ENCODE measurements at places on chromosomes 6 and 20.

DNA sequence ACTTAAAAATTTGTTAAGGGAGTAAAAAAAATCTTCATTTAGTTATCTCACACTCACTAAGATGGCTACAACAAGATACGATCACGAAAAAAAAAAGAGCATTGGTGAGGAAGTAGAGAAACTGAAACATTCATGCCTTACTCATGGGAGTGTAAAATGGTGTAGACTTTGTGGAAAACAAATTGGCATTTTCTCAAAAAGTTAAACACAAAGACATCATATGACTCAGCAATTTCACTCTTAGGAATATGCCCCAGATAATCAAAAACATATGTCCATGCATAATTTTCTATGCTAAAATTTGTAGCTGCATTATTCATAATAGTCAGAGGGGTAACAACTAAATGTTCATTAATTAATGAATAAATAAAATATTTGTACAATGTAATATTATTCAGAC, 120.9 kb upstream of the IRAK1BP1 start:
- H3K27ac ChIP-seq = no peak overlapping the region
- DNase-seq = no peak
- no peak overlapping the region for H3K4me3 ChIP-seq

DNA sequence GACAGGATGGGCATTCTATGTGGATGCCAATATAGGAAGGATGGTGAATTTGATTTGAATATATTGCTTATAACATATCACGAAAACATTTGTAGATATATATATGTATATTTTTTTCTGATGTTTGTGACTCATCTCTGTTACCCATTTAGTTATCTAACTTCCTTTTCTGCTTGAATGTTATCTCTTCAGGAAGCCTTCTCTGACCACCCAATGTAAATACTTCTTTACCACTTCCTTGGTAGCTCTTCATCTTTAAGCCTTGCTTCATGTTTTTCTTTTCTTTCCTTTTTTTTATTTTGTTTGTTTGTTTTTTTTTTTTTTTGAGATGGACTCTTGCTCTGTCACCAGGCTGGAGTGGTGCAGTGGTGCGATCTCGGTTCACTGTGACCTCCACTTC, 260.5 kb upstream of the EPHA7 start:
- no peak for DNase-seq
- no peak overlapping the region for H3K27ac ChIP-seq
- H3K36me3 ChIP-seq = no peaks in the 10 kb centered on the region

- H3K4me3 ChIP-seq = no peak overlapping the region
- H3K27ac ChIP-seq = no peak overlapping the region
- H3K27me3 ChIP-seq = no peaks in the 10 kb centered on the region
- no peaks in the 10 kb centered on the region for H3K36me3 ChIP-seq
Observed at GRCh38 chr6:80967609-80968008, 784.9 kb downstream of the TENT5A start.

DNA sequence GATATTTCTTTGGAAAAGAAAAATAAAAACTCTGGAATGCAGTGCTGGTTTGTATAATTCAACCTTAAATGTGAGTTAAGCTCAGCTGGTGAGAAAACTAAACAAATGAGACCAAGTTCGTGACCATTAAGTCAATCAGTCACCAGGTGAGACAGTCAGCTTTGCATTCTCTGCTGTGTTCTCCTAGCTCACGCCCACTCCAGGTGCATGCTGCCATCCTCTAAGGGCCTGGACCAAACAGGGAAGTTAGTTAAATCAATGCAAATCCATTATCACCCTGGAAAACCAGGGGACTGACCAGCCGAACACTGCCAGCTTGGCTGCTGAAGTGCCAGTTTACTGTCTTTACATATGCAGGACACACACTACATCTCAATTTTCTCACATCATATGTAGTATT, 7.2 kb downstream of the TPBG start:
- H3K36me3 ChIP-seq = no peaks in the 10 kb centered on the region
- DNase-seq = no peak
- no peak overlapping the region for H3K27ac ChIP-seq
- no peak overlapping the region for H3K4me3 ChIP-seq

- H3K4me3 ChIP-seq = peak overlapping the region; percentile 60
- DNase-seq = no peak
- peaks cover 9% of the 10 kb centered on the region for H3K4me1 ChIP-seq
- H3K36me3 ChIP-seq = peaks cover 16% of the 10 kb centered on the region
- no peaks in the 10 kb centered on the region for H3K27me3 ChIP-seq
Observed at GRCh38 chr20:3766422-3767109, 987 bp downstream of the ADISSP start.

DNA sequence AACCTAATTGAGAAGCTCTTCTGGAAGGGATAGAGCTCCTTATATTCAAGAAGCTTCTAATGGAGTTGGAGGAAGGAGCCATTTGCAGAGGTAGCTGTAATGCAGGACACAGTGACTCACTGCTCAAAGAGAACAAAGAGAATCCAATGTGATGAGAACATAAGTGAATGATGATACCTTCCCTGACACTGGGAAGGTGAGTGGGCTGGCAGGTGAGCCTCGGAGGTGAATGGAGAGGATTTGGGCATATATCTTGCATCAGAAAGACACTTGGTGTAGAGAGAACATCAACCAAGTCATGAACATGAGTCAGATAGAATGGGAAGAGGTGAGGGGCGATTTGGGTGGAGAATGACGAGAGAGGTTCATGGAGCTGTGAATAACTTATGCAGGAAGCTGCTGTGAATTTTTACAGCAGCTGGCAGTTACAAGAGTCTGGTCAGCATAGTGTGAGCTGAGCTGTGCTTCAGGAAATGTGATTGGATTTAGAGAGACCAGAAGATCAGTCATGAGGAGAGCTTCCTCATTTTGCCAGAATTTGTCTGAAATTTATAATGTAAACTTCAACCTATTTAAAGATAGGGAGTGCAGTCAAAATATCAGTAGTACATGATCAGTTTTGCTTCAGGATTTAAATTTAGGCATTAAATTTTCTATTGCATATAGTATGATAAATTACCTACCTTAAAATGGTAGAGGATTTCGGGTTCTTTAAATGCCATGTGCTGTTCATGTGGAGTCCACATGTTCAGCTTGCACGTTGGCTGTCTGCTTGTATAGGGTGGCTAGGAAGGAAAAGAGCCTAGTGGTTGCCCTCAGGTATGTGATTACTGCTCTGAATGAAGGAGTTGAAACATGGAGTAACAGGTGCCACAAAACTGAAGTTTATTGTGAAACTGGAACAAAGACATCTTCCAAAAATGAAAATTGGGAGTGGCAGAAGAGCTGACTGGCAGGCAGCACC, 59.2 kb upstream of the KIF25 start:
- peaks cover 47% of the 10 kb centered on the region for H3K36me3 ChIP-seq
- no peak overlapping the region for H3K4me3 ChIP-seq
- H3K27me3 ChIP-seq = no peaks in the 10 kb centered on the region
- H3K27ac ChIP-seq = no peak overlapping the region
- no peaks in the 10 kb centered on the region for H3K4me1 ChIP-seq

- H3K27me3 ChIP-seq = no peaks in the 10 kb centered on the region
- no peak overlapping the region for H3K4me3 ChIP-seq
- H3K27ac ChIP-seq = no peak overlapping the region
Observed at GRCh38 chr20:5680192-5680591, 70.0 kb upstream of the SHLD1 start.

DNA sequence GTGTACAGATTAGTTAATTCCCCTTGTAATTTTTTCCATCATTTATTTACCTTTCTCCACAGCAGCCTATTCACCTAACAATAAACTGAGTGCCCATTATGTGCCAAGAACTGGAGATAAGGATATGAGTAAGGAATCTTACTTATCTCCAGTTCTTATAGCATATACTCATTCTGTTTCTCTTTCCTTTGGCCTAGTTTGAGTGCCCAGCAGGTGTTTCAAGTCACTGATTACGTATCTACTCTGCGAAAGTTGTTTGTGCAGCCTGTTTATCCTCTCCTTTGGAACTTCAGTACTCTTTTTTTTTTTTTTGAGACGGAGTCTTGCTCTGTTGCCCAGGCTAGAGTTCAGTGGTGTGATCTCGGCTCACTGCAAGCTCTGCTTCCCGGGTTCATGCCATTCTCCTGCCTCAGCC, 17.3 kb upstream of the POU5F1 start:
- no peaks in the 10 kb centered on the region for H3K36me3 ChIP-seq
- DNase-seq = no peak
- no peak overlapping the region for H3K27ac ChIP-seq
- H3K4me3 ChIP-seq = no peak overlapping the region

- DNase-seq = no peak
- no peaks in the 10 kb centered on the region for H3K27me3 ChIP-seq
- no peak overlapping the region for H3K27ac ChIP-seq
- no peak overlapping the region for H3K4me3 ChIP-seq
- no peaks in the 10 kb centered on the region for H3K36me3 ChIP-seq
Observed at GRCh38 chr6:106122306-106122918, 36.3 kb downstream of the PRDM1 start.

DNA sequence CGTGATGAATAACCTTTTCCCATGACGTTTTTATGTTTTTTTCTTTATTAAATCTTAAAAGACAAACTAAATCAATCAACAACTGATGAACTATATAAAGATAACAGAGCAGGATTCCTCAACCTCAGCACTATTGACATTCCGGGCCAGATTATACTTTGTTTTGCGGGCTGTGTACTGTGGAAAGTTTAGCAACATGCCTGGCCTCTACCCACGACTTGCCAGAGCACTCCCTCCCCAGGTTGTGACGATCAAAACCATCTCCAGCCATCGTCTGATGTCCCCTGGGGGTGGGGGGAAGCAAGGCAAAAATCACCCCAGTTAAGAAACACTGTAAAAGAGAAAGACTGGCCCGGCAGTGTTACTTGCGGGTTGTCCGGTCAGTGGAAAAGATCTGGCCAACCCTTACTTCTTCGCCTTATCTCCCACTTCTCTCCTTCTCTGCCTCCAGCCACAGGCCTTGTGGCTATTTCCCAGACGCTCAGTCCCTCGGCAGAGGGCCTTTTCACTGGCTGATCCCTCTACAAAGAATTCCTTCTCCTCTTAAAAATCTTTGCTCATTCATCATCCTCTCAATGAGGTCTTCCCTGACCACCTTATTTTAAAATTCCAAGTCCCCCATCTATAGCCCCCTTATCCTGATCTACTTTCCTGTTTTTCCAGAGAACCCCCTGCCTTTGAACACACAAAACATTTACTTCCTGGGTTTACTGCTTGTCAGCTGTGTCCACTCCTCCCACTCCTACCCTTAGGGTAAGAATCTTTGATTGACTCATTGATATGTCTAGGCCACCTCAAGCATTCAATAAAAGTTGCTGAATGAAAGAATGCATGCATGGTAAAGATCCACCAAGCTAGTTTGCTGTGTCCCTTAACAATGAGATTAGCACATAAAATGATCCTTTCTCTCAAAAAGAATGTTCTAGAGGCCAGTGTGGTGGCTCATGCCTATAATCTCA, 14.7 kb upstream of the RAB22A start:
- peak overlapping the region; percentile 25 for H3K27ac ChIP-seq
- H3K27me3 ChIP-seq = no peaks in the 10 kb centered on the region
- H3K4me1 ChIP-seq = peaks cover 15% of the 10 kb centered on the region
- no peak overlapping the region for H3K4me3 ChIP-seq

DNA sequence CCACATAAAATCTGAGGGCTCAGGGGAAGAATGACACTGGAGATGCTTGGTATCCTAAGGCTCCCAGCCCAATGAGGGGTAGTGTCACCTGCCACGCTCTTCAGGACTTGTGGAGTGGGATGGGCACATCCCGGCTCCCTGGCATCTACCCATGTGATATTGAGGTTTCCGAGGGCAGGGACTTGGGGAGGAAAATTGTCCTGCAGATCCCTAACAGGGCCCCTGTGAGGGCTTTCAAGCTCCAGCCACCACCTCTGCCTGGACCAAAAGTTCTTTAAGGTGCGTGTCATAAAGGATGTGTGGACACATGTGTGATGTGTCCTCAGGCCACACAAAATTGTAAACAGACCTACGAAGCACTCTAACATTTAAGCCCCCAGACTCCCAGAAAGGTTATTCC, 2.5 kb downstream of the SCML4 start:
- no peak overlapping the region for H3K4me3 ChIP-seq
- H3K27ac ChIP-seq = no peak overlapping the region
- no peaks in the 10 kb centered on the region for H3K36me3 ChIP-seq
- no peak for DNase-seq

DNA sequence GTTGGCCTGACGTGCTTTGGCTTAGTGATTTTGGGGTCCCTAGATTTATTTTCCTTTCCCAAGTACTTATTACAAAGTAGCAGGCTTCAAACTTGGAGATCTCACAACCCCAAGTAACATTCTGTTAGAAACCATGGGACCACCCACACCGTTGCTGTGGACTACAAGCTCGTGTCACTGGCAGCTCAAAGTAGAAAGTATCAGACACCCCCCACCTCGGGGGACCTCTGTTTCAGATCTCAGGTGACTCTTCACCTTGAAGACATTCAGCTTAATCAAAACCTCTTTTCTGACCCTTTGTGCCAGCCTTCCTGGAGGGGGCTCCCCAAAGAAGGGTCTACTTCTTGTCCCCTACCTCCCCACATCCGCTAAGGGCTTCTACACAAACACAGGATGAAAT, 15.7 kb upstream of the MYT1 start:
- no peaks in the 10 kb centered on the region for H3K36me3 ChIP-seq
- no peak overlapping the region for H3K4me3 ChIP-seq
- H3K4me1 ChIP-seq = 0 out of 2 replicates have a peak, but pooled peaks cover 3% of the 10 kb centered on the region
- DNase-seq = no peak
- no peak overlapping the region for H3K27ac ChIP-seq

- H3K36me3 ChIP-seq = no peaks in the 10 kb centered on the region
- no peak for DNase-seq
- H3K27me3 ChIP-seq = peaks cover 11% of the 10 kb centered on the region
- no peak overlapping the region for H3K4me3 ChIP-seq
- H3K27ac ChIP-seq = no peak overlapping the region
Observed at GRCh38 chr20:20834008-20834407, 121.6 kb upstream of the RALGAPA2 start.

DNA sequence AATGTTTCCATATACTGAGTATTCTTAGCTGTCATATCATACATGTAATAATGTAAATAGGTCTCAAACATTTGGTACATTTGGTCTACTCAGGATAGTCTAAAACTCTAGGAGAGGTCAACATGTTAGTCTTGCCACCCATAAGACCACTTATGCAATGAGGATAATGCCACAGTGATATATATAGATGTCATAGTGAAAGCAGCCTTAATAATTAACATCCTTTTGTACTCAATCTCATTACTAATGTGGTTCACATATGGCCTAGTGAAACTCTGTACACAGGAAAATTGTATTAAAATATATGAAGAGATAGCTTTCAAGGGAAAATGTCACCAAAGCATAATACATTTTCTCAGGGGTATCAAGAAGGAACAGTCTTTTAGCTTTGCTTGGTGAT, 577.9 kb downstream of the TFAP2B start:
- no peaks in the 10 kb centered on the region for H3K36me3 ChIP-seq
- no peaks in the 10 kb centered on the region for H3K4me1 ChIP-seq
- no peak overlapping the region for H3K27ac ChIP-seq
- no peak for DNase-seq
- no peak overlapping the region for H3K4me3 ChIP-seq

DNA sequence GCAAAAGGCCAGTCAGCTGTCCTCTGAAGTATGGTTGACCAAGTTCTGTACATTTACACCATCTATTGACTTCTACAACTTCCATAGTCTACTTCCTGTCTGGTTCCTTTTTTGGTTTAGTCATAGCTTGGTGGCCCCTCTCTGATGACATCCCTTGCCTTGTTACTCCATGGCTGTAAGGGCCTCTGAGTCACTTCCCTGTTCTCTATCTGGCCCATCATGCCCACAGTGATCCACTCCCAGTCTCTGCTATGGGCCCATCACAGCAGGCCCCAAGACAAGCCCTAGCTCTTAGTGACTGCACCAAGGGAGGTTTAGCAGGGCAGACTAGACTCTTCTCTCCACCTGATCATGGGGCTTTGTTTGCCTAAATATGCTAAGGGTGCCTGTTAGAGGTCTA, 441.6 kb downstream of the HACE1 start:
- H3K4me3 ChIP-seq = no peak overlapping the region
- H3K4me1 ChIP-seq = no peaks in the 10 kb centered on the region
- DNase-seq = no peak
- no peaks in the 10 kb centered on the region for H3K27me3 ChIP-seq
- H3K36me3 ChIP-seq = no peaks in the 10 kb centered on the region
- no peak overlapping the region for H3K27ac ChIP-seq

All from K562 (cell line).